Right kidney (tissue), 9 donors: ENCODE measurements at places on chromosomes 5 and 9.

GRCh38 chr9:35603506-35603985 is 1.5 kb upstream of the TESK1 start:
- no peak for DNase-seq

- no peak for DNase-seq
Measured at GRCh38 chr5:23204111-23204510, 303.3 kb upstream of the PRDM9 start.

DNA sequence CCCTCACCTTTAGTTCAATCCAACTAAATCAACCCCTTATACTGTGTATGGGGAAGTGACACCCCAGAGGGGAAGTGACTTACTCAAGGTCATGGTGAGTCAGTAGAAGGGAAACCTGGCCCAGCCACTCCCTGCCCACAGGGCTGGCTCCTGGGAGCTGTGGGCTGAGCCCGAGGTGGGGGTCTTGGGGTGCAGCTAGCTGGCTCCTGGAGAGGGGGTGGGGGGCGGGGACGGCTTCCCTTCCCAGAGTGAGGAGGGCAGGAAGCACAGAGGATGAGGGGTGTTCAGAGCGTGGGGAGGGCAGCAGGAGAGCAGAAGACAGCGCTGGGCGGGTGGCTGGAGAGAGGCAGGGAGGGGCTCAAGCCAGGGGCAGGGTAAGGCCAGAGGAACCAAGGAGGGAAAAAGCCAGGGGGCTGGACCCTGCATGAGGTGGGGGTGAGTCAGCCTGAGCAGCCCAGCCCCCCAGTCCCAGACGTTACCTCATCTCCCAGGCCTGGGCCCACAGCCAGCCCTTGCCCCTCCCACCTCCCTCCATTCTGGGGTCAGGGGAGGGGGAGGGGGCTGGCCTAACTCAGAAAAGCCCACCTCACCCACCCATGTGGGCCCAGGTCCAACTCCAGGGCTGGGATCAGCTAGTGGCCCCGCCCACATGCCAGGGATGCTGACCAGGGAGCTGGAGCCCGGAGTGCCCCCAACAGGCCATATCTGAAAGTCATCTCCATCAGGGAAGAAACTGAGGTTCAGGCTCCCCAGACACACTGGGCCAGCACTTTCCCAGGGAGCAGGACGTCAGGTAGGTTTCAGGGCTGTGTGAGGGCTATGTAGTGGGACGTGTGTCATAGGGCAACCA is 2.8 kb downstream of the PDLIM7 start:
- DNase-seq: no peak

- DNase-seq: no peak
Measured at GRCh38 chr9:127078988-127079387, 43.4 kb downstream of the ANGPTL2 start.

- no peak for DNase-seq
Measured at GRCh38 chr5:129670957-129671500, 76.9 kb upstream of the MINAR2 start.

DNA sequence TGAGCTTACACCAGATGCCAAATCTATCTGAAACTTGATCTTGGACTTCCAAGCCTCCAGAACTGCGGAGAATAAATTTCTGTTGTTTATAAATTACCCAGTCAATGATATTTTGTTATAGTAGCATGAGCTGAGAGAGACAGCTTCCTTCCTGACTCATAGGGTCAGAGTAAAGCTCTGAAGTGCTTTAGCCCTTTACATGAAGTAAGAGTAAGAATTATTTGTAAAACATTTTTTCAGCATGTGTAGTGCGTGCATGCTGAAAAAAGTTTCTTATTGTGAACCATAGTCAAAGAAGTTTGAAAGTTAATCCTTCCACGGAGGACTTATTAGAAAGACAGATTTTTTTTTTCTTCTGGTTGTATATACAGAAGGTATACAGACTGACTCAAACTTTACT is 172.4 kb downstream of the DMRT2 start:
- no peak for DNase-seq

GRCh38 chr5:21701317-21701716 is 1151.8 kb downstream of the CDH12 start:
- DNase-seq: no peak

DNA sequence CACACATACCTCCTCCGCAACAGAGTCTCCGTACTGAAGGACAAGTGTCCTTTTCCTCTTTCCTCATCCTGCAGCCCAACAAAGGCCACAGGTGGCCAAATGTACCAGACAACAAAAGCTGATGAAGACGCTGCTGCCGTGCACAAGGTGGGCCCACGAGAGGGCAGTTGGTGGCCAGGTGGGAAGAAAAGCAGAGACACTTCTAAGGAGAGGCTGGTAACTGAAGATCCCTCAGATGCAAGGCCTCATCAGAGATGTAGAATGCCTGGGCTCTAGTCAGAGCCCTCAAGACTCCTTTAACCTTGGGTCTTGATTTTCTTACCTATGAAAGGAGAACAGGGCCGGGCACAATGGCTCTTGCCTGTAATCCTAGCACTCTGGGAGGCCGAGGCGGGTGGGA is 75.7 kb downstream of the NRG2 start:
- no peak for DNase-seq

GRCh38 chr9:109158651-109159050 is 8.4 kb downstream of the FRRS1L start:
- no peak for DNase-seq

GRCh38 chr9:15244001-15244441 is 63.0 kb downstream of the TTC39B start:
- DNase-seq: peak; percentile 6

DNA sequence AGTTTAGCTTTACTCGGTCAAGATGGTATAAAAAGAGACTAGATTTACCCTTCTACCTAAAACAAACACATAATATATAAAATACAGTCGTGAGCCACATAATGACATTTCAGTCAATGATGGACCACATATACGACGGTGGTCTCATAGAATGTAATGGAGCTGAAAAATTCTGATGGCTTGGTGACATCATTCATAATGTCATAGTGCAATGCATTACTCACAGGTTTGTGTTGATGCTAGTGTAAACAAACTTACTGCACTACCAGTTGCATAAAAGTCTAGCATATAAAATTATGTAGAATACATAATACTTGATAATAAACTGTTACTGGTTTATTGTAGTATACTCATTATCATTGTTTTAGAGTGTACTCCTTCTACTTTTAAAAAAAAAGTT is 115.9 kb upstream of the GDNF start:
- no peak for DNase-seq

- no peak for DNase-seq
Measured at GRCh38 chr9:7606591-7606990, 193.0 kb downstream of the DMAC1 start.

DNA sequence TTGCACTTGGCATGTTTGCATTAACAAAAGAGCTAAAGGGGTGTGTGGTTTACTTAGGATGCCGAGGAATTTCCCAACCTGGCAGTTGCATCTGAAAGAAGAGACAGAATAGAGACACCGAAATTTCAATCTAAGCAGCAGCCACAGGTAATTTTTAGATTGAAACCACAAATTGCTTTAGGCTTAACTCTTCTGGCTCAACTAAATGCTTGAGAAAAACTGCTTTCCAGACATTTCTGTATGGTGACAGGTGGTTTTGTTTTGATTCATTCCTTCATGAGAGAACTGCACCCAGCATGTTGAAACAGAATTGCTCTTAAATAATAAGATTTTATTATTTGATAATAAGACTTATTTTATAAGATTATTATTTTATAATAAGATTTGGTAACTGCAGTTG is 21.5 kb downstream of the SECISBP2 start:
- no peak for DNase-seq

DNA sequence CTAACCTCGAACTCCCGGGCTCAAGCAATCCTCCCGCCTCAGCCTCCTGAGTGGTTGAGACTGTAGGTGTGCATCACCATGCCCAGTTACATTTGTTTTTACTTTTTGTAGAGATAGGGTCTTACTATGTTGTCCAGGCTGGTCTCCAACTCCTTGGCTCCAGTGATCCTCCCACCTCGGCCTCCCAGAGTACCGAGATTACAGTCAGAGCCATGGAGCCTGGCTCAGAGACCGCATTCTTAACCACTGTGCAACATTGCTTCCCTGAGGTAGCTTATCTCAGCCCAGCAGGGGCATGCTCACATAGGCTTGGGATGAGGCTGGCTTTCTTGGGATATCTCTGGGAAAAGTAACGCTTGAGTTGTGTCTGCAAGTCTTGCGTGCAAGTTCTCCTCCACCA is 99.7 kb downstream of the SPRY4 start:
- DNase-seq: no peak

GRCh38 chr5:135124128-135124527 is 90.1 kb upstream of the PITX1 start:
- no peak for DNase-seq

DNA sequence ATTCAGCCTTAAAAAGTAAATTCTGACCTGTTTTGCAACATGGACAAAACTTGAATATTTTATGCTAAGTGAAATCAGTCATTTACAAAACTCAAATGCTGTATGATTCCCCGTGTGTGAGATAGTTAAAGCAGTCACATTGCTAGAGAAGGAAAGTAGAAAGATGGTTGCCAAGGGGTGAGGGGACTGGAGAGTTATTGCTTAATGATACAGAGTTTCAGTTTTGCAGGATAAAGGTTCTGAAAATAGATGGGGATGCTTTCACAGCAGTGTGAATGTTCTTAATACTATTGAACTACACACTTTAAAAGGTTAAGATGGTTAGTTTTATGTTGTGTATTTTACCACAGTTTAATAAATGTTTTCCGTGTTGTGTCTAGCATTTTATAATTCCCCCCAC is 51.2 kb downstream of the SGCD start:
- no peak for DNase-seq

GRCh38 chr5:139413963-139414362 is 10.1 kb upstream of the SPATA24 start:
- DNase-seq: no peak

DNA sequence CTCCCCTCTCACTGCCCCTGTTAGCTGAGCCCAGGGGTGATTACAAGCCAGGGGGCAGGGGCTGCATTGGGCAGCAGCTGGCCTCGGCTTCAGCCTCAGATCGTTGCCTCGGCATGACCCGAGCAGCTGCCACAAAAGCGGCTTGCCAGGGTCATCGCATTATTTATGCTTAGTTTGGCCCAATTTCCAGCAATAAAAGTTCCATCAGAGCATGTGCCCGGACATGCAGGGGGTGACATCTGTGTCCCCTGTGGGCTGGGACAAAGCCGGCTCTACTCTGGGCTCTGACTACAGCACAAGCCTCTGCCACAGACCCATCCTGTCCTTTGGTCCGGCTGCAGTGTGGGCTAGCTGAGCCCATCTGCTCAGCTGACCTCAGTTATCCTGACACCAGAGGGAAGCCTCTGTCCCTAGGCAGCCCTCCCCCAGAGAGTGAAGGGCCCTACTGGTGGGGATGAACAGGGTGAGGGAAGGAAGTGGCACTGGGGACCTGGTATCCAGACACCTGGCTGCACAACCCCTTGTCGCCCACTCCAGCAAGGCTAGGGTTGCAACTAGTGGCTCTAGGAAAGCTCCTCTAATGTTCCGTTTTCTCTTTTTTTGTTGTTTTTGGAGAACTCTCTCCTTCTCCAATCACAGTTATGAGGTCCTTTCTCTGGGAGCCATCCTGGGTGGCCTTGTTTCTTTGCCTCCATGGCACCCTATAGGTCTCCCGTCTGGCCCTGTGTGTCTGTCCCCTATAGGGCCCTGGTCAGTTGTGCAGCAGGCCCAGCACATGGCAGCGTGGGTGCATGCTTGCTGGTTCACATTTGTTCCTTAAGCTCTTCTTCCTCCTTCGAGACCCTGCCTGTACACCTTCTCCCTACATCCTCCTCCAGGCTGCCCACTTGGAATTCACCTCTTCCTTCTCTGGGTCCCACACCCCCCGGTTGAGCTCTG is 13.3 kb upstream of the GADD45G start:
- DNase-seq: no peak

GRCh38 chr5:88707216-88707965 is 175.6 kb downstream of the MEF2C start:
- no peak for DNase-seq

GRCh38 chr5:169416583-169417196 is 115.8 kb upstream of the SLIT3 start:
- no peak for DNase-seq

DNA sequence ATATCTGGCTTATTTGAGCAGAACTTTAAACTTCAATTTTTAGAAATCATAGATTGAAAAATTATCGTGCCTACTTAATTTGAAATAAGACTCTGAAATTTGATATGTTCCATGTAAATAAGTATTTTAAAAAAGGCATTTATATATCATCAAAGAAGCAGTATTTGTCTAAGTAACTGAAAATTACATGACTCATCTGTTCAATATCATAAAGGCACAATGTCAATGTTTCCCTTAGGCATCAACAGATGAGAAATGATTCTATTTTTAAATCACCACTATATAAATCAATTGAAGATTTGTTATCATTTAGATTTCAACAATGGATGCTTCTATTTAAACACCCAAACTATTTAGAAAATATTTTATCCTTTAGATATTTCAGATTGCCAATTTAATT is 142.9 kb upstream of the POU5F2 start:
- no peak for DNase-seq

GRCh38 chr5:76332102-76332501 is 71.0 kb upstream of the IQGAP2 start:
- DNase-seq: no peak

DNA sequence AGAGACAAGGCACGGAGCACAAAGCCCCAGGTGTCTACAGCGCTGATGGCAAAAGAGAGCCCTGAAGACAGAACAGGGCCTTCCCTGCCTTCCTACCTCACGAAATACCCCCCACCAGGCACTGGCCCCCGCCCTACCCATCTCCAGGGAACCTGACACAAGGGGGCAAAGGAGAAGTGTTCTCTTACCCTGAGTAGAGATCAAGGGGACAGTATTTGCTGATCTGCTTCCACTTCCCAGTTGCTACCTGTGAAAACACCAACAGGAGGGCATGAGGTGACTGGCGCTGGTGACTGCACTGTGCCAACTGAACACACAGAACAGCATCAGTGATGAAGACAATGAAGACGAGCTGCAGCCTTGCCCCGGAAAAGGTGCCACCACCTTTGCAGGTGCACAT is 27.4 kb downstream of the IPPK start:
- DNase-seq: no peak

DNA sequence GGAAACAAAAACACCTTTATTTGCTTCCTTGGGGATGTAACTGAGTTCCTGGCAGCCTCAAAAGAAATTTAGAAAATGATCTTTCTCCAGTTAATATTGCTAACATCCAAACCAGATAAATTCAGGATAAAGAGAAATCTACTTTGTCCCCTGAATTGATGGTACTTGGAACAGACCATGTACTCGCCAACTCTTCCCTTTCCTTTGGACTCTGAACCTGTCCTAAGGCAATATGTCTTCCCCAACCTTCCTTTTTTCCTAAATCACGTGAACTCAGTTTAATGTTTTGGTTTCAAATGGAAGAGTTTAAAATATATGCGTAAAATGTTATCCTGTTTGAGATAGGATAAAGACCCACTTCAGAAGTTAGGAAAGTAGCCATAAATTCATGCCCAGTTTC is 28.0 kb downstream of the ACO1 start:
- no peak for DNase-seq

DNA sequence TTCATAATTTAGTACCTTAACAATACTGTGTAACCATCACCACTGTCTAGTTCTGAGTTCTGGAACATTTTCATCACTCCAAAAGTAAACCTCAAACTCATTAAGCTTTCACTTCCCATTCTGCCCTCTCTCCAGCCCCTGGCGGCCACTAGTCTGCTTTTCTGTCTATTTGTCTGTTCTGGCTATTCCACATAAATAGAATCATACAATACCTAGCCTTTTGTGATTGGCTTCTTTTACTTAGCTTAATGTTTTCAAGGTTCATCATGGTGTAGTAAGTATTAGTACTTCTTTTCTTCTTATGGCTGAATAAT is 138.7 kb downstream of the RAPGEF6 start:
- DNase-seq: no peak
